T-cell (primary cell): ENCODE measurements at places on chromosomes 1 and 21. TPM values are rescaled to one million over a fixed set of nuclear protein-coding genes. Genes with fewer than 3 reads are reported as not detected.

DNA sequence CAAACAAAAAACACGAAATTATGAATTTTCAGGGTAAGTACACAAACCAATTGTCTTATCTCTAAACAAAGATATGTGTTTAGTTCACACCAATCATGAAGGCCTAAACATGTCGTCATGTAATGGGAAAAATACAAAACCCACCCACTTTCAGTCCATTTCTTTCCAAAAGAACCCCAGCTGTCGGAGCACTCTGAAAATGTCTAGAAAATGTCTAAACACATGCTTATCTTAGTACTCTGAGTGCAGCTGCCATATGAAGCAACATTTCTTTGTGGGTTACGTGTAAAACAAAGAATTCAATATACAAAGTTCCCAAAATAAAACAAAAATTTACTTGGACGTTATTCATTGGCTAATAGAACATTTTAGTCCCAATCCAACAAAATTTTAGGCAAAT, 22.7 kb downstream of the SERBP1 start:
- no peak overlapping the region for H3K27ac ChIP-seq
- no peak overlapping the region for H3K4me3 ChIP-seq
- no peaks in the 10 kb centered on the region for H3K36me3 ChIP-seq
- no peaks in the 10 kb centered on the region for H3K4me1 ChIP-seq

The UFC1 gene
- total RNA-seq = 92.4 TPM

DNA sequence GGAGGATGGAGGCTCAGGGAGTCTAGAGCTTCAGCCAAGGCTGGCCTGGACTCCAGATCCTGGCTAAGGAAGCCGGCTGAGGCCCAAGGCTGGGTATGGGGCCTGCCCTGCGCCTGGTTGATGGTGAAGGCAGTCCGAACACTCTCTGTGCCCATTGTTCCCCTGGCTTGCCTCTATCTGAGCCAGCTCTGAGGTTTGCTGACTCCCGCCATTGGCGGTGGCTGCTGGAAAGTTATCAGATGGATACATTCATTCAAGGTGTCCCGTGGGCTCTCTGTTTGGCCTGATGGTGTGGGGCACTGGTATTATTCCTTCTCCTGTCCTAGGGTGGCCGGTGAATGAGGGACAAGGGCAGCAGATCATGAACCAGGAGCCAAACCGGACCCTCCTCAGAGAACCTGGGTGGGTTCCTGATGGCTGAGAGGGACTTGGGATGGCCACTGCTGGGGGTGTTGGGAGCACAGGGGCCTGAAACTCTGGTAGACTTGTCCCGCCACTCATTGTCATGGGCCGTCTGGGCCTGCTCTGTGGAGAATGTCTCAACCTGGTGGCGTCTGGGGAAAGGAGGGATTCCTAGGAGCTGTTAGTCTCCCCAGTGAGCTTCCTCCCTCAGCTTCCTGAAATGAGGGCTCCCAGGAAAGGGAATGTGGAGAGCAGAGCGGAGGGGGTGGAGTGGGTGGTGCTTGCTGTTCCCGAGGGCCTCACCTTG, 22.2 kb downstream of the SLC26A9 start:
- H3K36me3 ChIP-seq = no peaks in the 10 kb centered on the region
- H3K27me3 ChIP-seq = peaks cover 11% of the 10 kb centered on the region
- no peak for DNase-seq
- no peak overlapping the region for H3K4me3 ChIP-seq

DNA sequence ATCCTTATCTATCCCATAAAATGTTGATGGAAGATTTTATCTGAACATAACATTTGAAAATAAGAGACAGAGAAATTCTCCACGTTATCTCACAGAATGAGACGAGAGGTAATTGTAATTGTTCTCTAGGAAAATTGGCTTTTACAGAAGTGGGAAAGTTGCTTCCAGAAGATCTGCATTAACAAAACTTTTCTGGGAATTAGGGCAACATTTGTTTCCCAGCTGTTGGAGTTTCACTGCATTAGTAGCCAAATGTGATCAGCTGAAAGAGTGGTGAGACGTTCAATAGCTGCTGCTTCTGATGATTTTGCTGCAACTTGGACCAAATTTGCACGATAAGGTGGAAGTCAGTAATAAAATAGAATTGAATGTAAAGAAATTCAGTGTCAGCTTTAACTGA, 7.6 kb downstream of the CHODL start:
- no peaks in the 10 kb centered on the region for H3K36me3 ChIP-seq
- H3K4me3 ChIP-seq = no peak overlapping the region
- no peak for DNase-seq
- H3K27ac ChIP-seq = no peak overlapping the region

GRCh38 chr21:44671911-44672310, 5.2 kb upstream of the KRTAP12-2 start:
- H3K4me3 ChIP-seq = no peak overlapping the region
- H3K27ac ChIP-seq = no peak overlapping the region
- H3K4me1 ChIP-seq = no peaks in the 10 kb centered on the region
- no peaks in the 10 kb centered on the region for H3K36me3 ChIP-seq
- DNase-seq = no peak
- peaks cover 7% of the 10 kb centered on the region for H3K27me3 ChIP-seq

GRCh38 chr1:192066202-192066601, 92.1 kb upstream of the RGS18 start:
- DNase-seq = no peak
- H3K36me3 ChIP-seq = no peaks in the 10 kb centered on the region
- H3K4me3 ChIP-seq = no peak overlapping the region
- no peak overlapping the region for H3K27ac ChIP-seq
- no peaks in the 10 kb centered on the region for H3K4me1 ChIP-seq

- H3K4me3 ChIP-seq = no peak overlapping the region
- H3K36me3 ChIP-seq = no peaks in the 10 kb centered on the region
- H3K27me3 ChIP-seq = no peaks in the 10 kb centered on the region
- no peak overlapping the region for H3K27ac ChIP-seq
- DNase-seq = no peak
Measured at GRCh38 chr1:61174060-61174795, 91.9 kb downstream of the NFIA start.

DNA sequence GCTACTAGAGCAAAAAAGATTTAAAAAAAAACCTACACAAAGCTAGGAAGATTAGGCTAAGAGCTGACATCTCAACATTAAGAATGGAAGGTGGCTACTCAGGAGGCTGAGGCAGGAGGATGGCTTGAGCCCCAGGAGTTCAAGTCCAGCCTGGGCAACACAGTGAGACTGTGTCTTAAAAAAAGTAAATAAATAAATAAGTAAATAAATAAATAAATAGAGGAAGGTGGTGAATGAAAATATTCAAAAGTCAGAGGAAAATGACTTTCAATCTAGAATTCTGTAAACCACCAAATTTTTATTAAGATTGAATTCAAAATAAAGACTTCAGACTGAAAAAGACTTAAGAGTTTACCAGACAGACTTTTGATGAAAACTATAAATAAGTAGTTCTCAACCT, 50.9 kb upstream of the TMPRSS2 start:
- H3K27ac ChIP-seq = no peak overlapping the region
- no peaks in the 10 kb centered on the region for H3K27me3 ChIP-seq
- H3K4me1 ChIP-seq = no peaks in the 10 kb centered on the region

GRCh38 chr1:6603238-6603914, 707 bp upstream of the KLHL21 start:
- no peaks in the 10 kb centered on the region for H3K36me3 ChIP-seq
- peak; percentile 65 for DNase-seq
- H3K27me3 ChIP-seq = no peaks in the 10 kb centered on the region
- H3K4me3 ChIP-seq = peak overlapping the region; percentile 79
- peaks cover 42% of the 10 kb centered on the region for H3K4me1 ChIP-seq
- peak overlapping the region; percentile 82 for H3K27ac ChIP-seq

DNA sequence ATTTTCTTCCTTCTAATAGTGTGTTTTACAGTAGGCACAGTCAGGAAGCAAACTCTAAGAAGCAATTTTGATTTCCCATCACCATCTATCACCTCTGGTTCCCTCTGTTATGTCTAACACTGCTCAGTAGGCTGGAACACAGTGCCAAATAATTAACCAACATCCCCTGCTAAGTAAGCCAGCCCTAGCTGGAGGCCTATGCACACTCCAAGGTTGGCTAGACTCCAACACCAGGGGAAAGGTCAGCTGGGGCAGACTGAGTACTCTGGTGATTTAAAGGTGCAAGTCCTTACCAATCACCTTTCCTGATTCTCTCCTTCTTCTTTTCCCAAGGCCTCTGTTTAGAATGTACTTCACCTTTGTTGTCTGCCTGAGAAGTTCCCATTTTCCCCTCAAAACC, 46.5 kb upstream of the BEND5 start:
- no peaks in the 10 kb centered on the region for H3K36me3 ChIP-seq
- DNase-seq = no peak
- no peak overlapping the region for H3K27ac ChIP-seq
- no peak overlapping the region for H3K4me3 ChIP-seq

GRCh38 chr1:1900883-1901640, 10.2 kb upstream of the GNB1 start:
- no peak overlapping the region for H3K27ac ChIP-seq
- H3K27me3 ChIP-seq = no peaks in the 10 kb centered on the region
- peaks cover 13% of the 10 kb centered on the region for H3K4me1 ChIP-seq
- DNase-seq = no peak

The SYTL1 gene
- total RNA-seq = 199 TPM

The BRINP2 gene
- not detected for total RNA-seq

GRCh38 chr1:34846265-34846664, 13.3 kb downstream of the SMIM12 start:
- H3K27ac ChIP-seq = no peak overlapping the region
- peaks cover 20% of the 10 kb centered on the region for H3K36me3 ChIP-seq
- H3K4me1 ChIP-seq = no peaks in the 10 kb centered on the region
- no peak for DNase-seq
- H3K27me3 ChIP-seq = no peaks in the 10 kb centered on the region

- H3K36me3 ChIP-seq = no peaks in the 10 kb centered on the region
- H3K4me1 ChIP-seq = no peaks in the 10 kb centered on the region
- H3K27ac ChIP-seq = no peak overlapping the region
- no peak for DNase-seq
- no peak overlapping the region for H3K4me3 ChIP-seq
Measured at GRCh38 chr1:163178628-163179027, 24.1 kb downstream of the RGS5 start.

- no peaks in the 10 kb centered on the region for H3K36me3 ChIP-seq
- H3K4me1 ChIP-seq = no peaks in the 10 kb centered on the region
- H3K4me3 ChIP-seq = no peak overlapping the region
- H3K27ac ChIP-seq = no peak overlapping the region
- no peak for DNase-seq
Measured at GRCh38 chr1:166350490-166350889, 183.7 kb upstream of the FAM78B start.

The ZNF648 gene
- total RNA-seq = not detected

GRCh38 chr1:54945393-54945936, 35.0 kb upstream of the TMEM61 start:
- H3K27me3 ChIP-seq = peaks cover 14% of the 10 kb centered on the region
- no peak overlapping the region for H3K4me3 ChIP-seq

DNA sequence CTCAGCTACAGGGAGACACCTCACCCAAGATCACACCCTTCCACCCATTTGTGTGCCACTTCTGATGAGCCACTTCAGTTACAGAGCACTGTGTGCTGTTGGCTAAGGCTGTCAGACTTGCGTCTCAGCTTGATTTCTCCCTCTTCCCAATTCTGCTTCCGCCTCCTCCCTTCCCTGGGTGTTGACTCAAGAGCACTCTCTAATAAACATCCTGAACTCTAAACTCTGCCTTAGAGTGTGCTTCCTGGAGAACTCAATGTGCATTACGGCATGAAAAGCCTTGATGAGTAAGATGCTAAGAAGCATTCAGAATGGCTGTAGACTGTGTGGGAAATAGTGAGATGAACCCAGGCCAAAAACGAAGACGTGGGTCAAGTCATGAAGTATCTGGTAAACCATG, 54.9 kb upstream of the S1PR1 start:
- peaks cover 19% of the 10 kb centered on the region for H3K4me1 ChIP-seq
- H3K4me3 ChIP-seq = no peak overlapping the region
- no peak overlapping the region for H3K27ac ChIP-seq
- no peaks in the 10 kb centered on the region for H3K36me3 ChIP-seq

- no peak overlapping the region for H3K4me3 ChIP-seq
- H3K27me3 ChIP-seq = peaks cover 9% of the 10 kb centered on the region
- H3K4me1 ChIP-seq = no peaks in the 10 kb centered on the region
- no peak overlapping the region for H3K27ac ChIP-seq
Measured at GRCh38 chr1:30335389-30335996, 387.9 kb downstream of the MATN1 start.
